ENCODE measurements at places on chromosomes 6 and 20.

DNA sequence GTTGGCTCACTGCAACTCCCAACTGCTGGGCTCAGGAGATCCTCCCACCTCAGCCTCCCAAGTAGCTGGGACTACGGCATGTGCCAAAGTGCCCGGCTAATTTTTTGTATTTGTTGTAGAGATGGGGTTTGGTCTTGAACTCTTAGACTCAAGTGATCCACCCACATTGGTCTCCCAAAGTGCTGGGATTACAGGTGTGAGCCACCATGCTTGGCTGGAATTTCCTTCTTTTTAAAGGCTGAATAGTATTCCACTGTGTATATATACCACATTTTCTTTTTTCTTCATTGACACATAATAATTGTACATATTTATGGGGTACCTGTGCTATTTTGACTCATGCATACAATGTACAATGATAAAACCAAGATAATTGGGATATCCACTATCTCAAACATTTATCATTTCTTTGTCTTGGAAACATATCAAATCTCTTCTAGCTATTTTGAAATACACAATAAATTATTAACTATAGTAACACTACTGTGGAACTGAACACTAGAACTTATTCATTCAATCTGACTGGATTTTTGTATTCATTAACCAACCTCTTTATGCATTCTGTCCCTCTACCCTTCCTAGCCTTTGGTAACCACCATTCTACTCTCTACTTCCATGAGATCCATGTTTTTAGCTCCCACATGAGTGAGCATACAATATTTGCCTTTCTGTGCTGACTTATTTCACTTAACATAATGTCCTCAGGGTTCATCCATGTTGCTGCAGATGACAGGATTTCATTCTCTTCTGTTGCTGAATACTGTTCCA lies 7.8 kb downstream of the MDC1 start:
- DNase-seq = no peak

GRCh38 chr6:2795956-2796355 lies 30.8 kb downstream of the WRNIP1 start:
- no peak for DNase-seq

- no peak for DNase-seq
Observed at GRCh38 chr6:30483677-30484279, 5.5 kb upstream of the HLA-E start.

DNA sequence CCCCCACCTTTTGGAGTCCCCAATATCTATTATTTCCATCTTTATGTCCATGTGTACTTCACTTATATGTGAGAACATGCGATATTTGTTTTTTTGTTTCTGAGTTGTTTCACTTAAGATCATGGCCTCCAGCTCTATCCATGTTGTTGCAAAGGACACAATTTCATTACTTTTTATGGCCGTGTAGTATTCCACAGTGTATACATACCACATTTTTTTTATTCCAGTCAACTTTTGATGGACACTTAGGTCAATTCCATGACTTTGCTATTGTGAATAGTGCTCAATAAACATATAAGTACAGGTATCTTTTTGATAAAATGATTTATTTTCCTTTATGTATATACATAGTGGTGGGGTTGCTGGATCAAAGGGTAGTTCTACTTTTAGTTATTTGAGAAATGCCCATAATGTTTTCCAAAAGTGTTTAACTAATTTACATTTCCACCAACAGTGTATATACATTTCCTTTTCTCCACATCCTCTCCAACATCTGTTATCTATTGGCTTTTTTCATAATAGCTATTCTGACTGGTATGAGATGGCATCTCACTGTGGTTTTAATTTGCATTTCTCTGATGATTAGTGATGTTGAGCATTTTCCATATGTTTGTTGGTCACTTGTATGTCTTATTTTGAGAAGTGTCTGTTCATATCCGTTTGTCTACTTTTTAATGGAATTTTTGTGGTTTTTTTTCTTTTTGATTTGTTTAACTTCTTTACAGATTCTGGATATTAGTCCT lies 34.0 kb upstream of the COL10A1 start:
- DNase-seq = no peak

- no peak for DNase-seq
Observed at GRCh38 chr20:50478162-50478990, 31.8 kb upstream of the PTPN1 start.

DNA sequence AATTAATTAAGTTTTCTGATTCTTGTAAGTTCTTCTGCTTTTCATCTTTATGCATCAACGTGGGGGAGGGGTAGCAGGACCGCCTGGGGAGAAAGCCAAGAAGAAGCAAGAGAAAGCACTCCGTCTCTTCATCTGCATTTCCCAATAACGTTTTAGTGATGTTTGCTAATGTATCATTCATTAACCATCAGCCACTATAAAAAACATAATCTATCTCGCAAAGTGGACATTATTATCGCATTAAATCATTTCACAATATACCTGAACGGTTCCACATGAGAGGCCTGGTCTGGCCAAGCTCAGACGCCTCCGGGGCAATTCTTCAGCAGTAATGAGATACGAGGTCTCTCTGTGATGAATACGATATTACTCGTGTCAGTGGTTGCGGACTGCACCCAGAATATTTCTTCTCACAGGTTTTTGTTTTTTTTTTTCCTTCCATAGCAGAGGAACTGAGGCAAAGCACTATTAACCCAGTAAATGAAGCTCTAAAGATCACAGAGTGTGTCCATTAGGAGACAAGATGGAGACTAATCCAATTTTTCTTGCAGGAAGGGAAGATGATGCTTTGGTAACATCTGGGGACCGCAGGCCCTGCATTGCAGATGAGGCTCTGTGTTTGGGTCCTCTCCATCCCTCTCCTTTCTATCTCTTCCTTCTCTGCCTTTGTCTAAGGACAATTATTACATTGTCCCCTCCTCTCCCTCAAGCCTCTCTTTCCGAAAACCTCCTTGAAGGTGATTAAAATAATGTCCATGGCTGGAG lies 156.1 kb downstream of the SLC35B3 start:
- no peak for DNase-seq

GRCh38 chr20:38167851-38168760 lies 3.0 kb upstream of the TGM2 start:
- no peak for DNase-seq

GRCh38 chr6:23561732-23562131 lies 564.3 kb upstream of the NRSN1 start:
- DNase-seq = no peak

- no peak for DNase-seq
Observed at GRCh38 chr20:59813948-59814839, 119.2 kb downstream of the SYCP2 start.

DNA sequence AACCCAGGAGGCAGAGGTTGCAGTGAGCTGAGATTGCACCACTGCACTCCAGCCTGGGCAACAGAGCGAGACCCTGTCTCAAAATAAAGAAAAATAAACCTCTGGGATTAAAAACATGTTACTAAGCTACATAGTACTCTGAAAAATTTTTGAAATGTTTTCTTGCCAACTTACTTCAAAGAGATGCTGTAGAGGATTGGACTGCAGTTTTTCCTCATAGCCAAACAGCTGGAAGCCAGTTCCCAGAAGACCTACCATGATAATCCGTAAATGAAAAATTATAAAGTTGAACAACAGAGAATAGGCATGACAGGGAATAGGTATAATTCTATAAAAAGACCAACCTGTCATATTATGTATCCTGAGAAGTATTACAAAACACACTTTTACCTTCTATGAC lies 48.0 kb downstream of the RARS2 start:
- DNase-seq = no peak

- no peak for DNase-seq
Observed at GRCh38 chr6:150528648-150529285, 70.9 kb upstream of the PLEKHG1 start.

GRCh38 chr20:37711994-37712964 lies 18.4 kb downstream of the CTNNBL1 start:
- no peak for DNase-seq

- DNase-seq = no peak
Observed at GRCh38 chr6:151721671-151722070, 85.8 kb upstream of the ESR1 start.

DNA sequence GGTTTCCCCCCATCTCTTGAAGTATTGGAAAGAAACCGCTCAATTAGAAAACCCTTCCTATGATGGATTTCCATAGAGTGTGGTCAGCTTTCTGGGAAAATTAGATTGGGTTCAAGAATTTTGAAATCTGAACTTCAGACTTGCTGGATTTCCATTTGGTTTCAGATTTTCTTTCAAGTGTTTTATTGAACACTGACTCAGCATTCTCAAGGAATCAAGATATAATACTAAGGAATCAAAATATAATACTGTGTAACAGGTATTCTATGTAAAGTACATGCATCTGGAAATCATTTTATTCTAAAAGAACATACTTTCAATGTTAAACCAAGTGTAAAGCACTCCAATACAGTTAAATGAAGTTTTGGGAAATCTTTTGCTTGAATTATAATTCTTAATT lies 94.7 kb upstream of the CCN2 start:
- no peak for DNase-seq

DNA sequence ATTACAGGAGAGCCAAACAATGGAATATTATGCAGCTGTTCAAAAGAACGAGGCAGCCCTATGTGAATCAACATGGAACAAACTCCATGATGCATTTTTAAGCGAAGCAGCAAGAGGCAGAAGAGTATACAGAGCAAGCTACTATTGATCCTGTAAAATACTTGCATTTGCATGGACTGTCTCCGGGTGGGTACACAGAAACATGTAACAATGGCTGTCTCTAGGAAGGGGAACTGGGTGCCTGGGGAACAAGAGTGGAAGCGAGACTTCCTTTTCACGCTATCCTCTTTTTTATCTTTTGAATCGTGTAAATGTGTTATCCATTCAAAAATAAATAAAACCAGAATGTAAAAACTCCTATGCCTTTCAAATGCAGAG lies 93.3 kb upstream of the SIRPA start:
- no peak for DNase-seq

GRCh38 chr6:31476515-31477139 lies 21.3 kb upstream of the MICB start:
- no peak for DNase-seq

All from GM06990 (cell line).